Naive thymus-derived CD8-positive, alpha-beta T cell (primary cell): ENCODE measurements at places on chromosomes 2 and 18. TPM values are rescaled to one million over a fixed set of nuclear protein-coding genes. Genes with fewer than 3 reads are reported as not detected.

DNA sequence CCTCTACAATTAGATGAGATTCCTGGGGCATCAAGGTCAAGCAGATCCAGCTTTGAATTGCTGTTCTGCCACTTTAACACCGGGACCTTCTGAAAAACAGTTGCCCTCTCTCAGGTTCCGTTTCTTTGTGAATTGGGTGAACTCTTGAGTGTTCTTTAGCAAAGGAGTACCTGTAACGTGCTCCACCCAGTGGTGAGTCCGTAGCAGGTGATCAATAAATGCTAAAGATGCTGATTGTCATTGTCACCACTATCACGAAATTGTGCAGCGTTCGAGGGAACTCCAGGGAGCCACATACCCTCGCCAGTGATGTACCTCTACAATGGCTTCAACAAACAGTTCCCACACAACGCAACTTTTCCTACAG is 81.9 kb downstream of the TCF7L1 start:
- DNase-seq: no peak

- no peak for DNase-seq
These were observed 334.0 kb upstream of the MEX3C start for GRCh38 chr18:51531501-51531900.

PDE11A gene
- not detected for polyA plus RNA-seq

DNA sequence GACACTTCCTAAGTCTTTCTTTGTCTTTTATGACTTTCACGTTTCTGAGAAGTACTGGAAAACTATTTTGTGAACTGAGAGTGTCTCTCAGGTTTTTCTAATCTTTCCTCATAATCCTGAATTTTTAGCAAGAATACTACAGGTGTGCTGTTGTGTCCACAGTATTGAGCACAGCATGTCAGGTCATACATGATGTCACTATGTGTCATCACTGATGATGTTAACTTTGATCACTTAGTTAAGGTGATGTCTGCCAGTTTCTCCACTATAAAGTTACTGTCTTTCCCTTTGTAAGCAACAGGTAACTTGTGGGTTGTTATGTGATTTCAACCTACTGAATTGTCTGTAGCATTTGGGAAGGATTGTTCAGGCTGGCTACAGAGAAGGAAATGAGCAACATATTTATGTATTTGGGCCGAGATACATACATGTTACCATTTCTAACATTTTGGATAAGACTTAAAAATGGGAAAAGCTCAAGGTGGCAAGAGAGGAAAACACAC is 11.1 kb downstream of the MATN3 start:
- no peak for DNase-seq

NEURL3 gene
- not detected for polyA plus RNA-seq

CD207 gene
- not detected for polyA plus RNA-seq
